WTC11 (cell line): ENCODE measurements at places on chromosomes 1 and 21. TPM values are rescaled to one million over a fixed set of nuclear protein-coding genes. Genes with fewer than 3 reads are reported as not detected.
A peak's percentile ranks its signal among the peaks of the same experiment; 100 is the strongest.

DNA sequence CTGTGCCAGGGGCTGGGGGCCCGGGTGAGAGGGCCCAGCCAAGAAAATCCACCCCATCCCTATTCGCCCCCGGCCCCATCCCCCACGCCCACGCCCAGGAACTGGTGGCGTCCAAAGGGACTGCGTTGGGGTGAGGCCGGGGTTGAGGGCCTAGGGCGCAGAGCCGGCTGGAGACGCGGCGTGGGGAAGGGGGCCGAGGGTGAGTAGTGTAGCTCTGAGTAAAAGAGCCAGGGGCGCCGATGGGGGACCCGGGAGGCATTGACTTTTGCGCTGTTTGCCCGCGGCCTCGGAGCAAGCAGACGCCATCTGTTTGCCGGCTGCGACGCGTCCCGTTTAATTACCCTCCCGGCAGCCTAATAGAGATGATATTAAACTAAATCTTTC lies 3.5 kb upstream of the DMRTA2 start:
- no peak overlapping the region for H3K27ac ChIP-seq
- no peak overlapping the region for H3K4me3 ChIP-seq
- H3K4me1 ChIP-seq: peaks cover 72% of the 10 kb centered on the region
- peaks cover 4% of the 10 kb centered on the region for H3K36me3 ChIP-seq
- peak; percentile 29 for DNase-seq
- H3K27me3 ChIP-seq: peaks cover 100% of the 10 kb centered on the region

DNA sequence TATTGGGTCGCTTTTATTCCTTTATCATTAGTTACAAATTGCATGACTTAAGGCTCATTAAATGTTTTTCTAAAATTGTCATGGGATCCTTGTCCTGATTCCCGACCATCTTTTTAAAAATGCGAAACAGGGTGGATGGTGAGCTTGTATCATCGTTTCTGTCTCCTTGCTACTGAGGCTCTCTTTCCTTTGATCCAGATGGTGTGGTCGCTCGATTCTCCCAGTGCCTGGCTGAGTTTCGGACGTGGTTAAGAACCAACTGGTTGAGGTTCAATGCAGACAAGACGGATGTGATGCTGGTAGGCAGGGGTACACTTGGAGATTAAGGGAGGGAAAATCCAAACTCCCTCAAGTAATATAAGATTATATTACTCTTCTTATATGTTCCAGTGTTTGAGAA lies 1.2 kb downstream of the MIER1 start:
- H3K27ac ChIP-seq: peak overlapping the region; percentile 98
- no peaks in the 10 kb centered on the region for H3K36me3 ChIP-seq
- H3K4me3 ChIP-seq: peak overlapping the region; percentile 93
- DNase-seq: no peak
- H3K27me3 ChIP-seq: no peaks in the 10 kb centered on the region
- peaks cover 37% of the 10 kb centered on the region for H3K4me1 ChIP-seq

Gene VSIG8
- not detected in 3 replicates for total RNA-seq

GRCh38 chr1:53172426-53173128 lies 24.0 kb upstream of the CPT2 start:
- no peak for DNase-seq
- H3K4me1 ChIP-seq: peaks cover 31% of the 10 kb centered on the region
- H3K36me3 ChIP-seq: no peaks in the 10 kb centered on the region
- H3K27ac ChIP-seq: no peak overlapping the region
- no peak overlapping the region for H3K4me3 ChIP-seq
- H3K27me3 ChIP-seq: peaks cover 3% of the 10 kb centered on the region; the same call in 1 of the 2 replicates

- peak; percentile 94 for DNase-seq
- no peak within 1 kb of the TSS for H3K27ac ChIP-seq
- H3K4me1 ChIP-seq: peaks cover 10% of the 10 kb centered on the region
- H3K27me3 ChIP-seq: no peaks in the 10 kb centered on the region
- no peaks in the 10 kb centered on the region for H3K36me3 ChIP-seq
Measured at GRCh38 chr1:119140177-119141019, at the start of gene WARS2. WARS2 (minus strand) TSS chr1:119140653; CDS start chr1:119140644, 9 bp downstream.

- H3K27ac ChIP-seq: peak overlapping the region; percentile 89
- H3K27me3 ChIP-seq: no peaks in the 10 kb centered on the region
- H3K36me3 ChIP-seq: peaks cover 64% of the 10 kb centered on the region
- H3K4me1 ChIP-seq: peaks cover 21% of the 10 kb centered on the region
Measured at GRCh38 chr1:11985851-11986250, 5.6 kb downstream of the MFN2 start.

- DNase-seq: peak; percentile 14
- H3K4me1 ChIP-seq: peaks cover 15% of the 10 kb centered on the region
Measured at GRCh38 chr1:216456682-216457081, 33.4 kb upstream of the USH2A start.

Gene PAQR6
- 5.9 to 7.9 TPM (median 6.5 TPM) in 3 replicates for total RNA-seq

GRCh38 chr1:90911353-90911752 lies 110.5 kb downstream of the ZNF644 start:
- H3K4me1 ChIP-seq: peaks cover 5% of the 10 kb centered on the region; the same call in 1 of the 2 replicates
- H3K27me3 ChIP-seq: no peaks in the 10 kb centered on the region
- DNase-seq: no peak
- no peak overlapping the region for H3K4me3 ChIP-seq
- H3K36me3 ChIP-seq: peaks cover 4% of the 10 kb centered on the region; the same call in 1 of the 2 replicates
- H3K27ac ChIP-seq: no peak overlapping the region

GRCh38 chr1:32247983-32248889 lies 1.2 kb downstream of the FAM167B start:
- H3K27ac ChIP-seq: peak overlapping the region; percentile 53
- H3K27me3 ChIP-seq: peaks cover 4% of the 10 kb centered on the region
- peak; percentile 96 for DNase-seq
- H3K36me3 ChIP-seq: no peaks in the 10 kb centered on the region
- H3K4me1 ChIP-seq: peaks cover 40% of the 10 kb centered on the region

GRCh38 chr1:14970115-14970798 lies 183.3 kb upstream of the TMEM51 start:
- no peak overlapping the region for H3K4me3 ChIP-seq
- H3K36me3 ChIP-seq: peaks cover 24% of the 10 kb centered on the region
- H3K27me3 ChIP-seq: peaks cover 3% of the 10 kb centered on the region; the same call in 1 of the 2 replicates
- H3K27ac ChIP-seq: no peak overlapping the region; the same call in 1 of the 2 replicates
- H3K4me1 ChIP-seq: peaks cover 9% of the 10 kb centered on the region
- DNase-seq: peak; percentile 43

DNA sequence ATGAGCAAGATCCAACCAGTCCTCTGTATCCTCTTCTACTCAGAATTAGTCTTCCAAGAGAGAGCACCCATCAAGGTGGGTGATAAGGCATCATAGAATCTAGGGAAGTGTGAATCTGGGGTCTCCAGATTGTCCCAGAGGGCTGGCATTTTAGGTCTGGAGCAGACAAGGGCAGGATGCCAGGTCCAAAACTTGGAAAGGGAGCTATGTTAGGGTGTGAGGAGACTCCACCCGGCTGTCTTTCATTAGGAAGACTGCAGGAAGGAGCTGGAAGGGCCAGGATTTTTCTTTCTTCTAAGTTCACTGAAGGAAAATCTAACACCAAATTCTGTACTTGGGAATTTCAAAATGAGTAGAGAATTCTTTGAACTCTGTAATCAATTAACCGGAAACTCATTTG lies 86.1 kb upstream of the BMP8A start:
- no peak for DNase-seq
- peaks cover 34% of the 10 kb centered on the region for H3K4me1 ChIP-seq

GRCh38 chr1:15254559-15254958 lies 7.5 kb downstream of the FHAD1 start:
- no peak overlapping the region for H3K4me3 ChIP-seq
- no peaks in the 10 kb centered on the region for H3K36me3 ChIP-seq
- 0 out of 2 replicates have a peak, but pooled peaks cover 3% of the 10 kb centered on the region for H3K4me1 ChIP-seq
- H3K27me3 ChIP-seq: peaks cover 4% of the 10 kb centered on the region; the same call in 1 of the 2 replicates
- H3K27ac ChIP-seq: no peak overlapping the region

- no peaks in the 10 kb centered on the region for H3K27me3 ChIP-seq
- no peak overlapping the region for H3K4me3 ChIP-seq
- no peak overlapping the region for H3K27ac ChIP-seq
- H3K4me1 ChIP-seq: 0 out of 2 replicates have a peak, but pooled peaks cover 3% of the 10 kb centered on the region
Measured at GRCh38 chr1:169318536-169319244, 48.9 kb downstream of the NME7 start.
